ENCODE measurements at places on chromosomes 2 and 18.
A peak's percentile ranks its signal among the peaks of the same experiment; 100 is the strongest.

DNA sequence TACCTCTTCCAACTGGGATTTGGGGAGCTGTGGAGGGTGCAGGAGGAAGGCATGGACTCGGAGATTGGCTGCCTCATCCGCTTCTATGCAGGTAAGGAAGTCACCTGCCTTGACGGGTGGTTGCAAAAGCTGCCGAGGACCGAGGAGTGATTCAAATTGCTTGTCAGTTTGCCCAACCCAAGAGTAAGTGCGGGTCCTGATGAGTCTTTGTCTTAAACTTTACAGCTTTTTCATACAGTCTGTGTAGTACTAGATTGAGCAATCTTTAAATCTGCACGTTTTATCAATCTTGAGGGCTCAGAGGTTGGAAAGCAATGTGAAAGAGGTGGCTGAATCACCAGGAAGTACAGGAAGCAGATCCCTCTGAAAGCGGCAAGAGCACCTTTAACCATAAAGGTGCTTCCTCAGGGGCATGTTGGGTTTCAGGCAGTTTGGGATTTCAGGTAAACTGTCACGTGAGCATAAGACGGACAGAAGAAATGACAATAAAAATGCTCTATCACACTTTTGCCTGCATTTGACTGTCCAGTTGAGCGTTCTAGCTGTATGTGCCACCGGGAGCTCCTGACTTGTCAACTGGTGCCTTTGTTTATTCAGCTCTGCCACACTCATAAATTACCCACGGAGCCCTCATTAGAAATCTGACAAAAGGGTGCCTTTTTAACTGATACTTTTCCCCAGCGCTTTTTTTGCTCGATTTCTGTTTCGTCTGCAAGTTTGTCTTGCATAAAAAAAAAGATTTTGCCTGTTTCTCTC lies 2.0 kb downstream of the PHLPP1 start:
- peak; percentile 19 for DNase-seq

DNA sequence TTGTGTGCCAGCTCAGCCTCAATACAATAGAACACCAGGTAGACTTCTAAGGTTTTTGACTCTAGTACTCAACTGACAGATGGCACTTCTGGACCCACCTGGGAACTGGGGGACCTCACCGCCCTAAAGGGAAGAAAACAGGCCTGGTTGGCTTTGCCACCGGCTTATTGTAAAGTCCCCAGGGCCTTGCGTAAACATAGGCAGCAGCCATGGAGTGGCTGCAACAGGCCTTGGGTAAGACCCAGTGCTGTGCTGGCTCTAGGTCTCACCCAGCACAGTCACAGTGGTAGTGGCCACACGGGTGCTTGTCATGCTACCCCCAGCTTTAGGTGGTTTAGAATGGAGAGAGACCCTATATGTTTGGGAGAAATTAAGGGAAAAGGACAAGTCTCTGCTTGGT lies 230.7 kb upstream of the SESTD1 start:
- no peak for DNase-seq

- no peak for DNase-seq
Measured at GRCh38 chr2:133574620-133575019, 6.4 kb upstream of the NCKAP5 start.

DNA sequence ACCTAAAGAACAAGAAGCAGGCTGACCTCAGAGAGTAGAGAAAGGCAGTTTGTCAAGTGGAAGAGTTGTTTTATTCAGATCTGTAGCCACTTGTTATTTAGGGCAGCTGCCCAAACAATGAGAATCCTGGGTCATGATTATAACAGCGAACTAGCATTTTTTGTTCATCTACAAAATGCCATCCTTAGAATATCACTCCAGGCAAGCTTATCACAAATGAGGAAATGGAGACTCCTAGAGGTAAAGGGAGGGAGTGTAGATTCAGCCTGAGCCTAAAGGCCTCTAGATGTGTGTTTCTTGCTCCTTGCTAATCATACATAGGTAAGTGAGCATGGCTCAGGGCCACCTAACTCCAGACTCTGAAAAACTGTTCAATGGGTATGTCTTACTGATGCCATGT lies 126.1 kb downstream of the HNMT start:
- DNase-seq: no peak

DNA sequence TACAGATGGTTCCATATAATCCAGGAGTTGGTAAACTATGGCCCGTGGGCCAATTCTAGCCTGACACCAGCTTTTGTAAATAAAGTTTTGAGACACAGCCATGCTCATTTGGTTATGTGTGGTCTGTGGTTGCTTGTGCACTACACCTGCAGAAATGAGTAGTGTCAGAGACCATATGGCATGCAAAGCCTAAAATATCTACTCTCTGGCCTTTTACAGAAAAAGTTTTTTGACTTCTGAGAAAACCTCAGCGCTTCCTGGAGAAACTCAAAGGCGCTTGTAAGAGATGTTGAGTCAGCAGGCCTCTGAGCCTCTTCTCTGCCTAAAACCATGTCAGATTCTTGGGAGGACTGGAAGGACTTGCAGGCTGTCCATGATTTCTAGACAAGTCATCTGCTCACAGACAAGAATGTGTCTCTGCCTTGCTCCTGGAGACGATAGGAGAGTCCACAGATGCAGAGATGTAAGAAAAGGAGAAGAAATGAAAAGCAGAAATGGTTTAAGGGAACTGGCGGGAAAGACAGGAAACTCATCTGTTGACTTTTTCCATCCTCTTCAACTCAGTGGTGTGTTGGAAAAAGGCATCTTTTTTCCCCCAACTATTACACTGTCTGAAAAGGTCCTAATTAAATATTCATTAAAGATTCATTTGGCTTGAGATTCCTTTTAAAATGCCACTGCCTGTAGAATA lies 5.2 kb downstream of the TTC39C start:
- DNase-seq: peak; percentile 35

- no peak for DNase-seq
Measured at GRCh38 chr18:62777814-62778213, 62.5 kb downstream of the PHLPP1 start.

- DNase-seq: no peak
Measured at GRCh38 chr2:234968631-234969305, 17.0 kb downstream of the SH3BP4 start.

DNA sequence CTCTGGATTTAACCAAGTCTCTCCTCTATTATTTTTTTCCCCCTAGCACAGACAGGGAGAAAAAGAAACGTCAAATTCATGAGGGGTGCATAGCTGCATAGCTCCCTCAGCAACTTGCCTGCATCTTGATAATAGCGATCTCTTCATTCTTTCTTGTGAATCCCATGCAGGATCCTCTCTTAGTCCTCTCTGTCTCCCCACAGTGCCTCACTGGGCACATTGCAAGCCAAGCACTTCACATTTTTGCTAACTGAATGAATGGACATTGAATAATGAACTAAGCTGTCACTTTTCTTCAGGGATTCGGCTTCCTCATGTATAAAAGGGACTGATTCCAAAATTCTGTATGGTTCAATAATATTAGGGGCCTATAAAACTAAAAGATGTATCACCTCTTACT lies 2.9 kb upstream of the EPB41L3 start:
- no peak for DNase-seq

DNA sequence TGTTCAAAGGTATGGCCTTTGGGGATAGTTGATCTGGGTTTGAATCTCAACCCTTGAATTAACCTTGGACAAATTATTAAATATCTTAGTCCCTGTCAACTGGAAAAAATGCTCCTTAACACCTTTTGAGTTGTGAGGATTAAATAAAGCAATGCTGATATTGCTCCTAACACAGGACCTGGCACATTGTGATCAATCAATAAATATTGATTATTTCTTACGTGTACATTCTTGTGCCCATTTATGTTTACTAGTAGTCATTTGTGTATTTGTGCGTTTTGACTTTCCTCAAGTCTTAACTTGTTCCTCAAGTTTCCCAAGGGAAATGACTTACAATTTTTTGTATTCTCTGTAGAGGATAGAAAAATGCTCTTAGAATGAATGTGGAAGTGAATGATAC lies 19.6 kb upstream of the FIGN start:
- no peak for DNase-seq
